Stimulated activated CD8-positive, alpha-beta memory T cell treated with anti-CD3 and anti-CD28 coated beads, Interleukin-2, amount 100 ng/mL, for 1 hour (primary cell): ENCODE measurements at places on chromosomes 3 and 15.

- DNase-seq, result peak; percentile 6
These were observed 123.7 kb downstream of the RBPMS2 start for GRCh38 chr15:64651601-64652191.

GRCh38 chr3:169094204-169094603 is 569.3 kb downstream of the MECOM start:
- DNase-seq, result no peak

DNA sequence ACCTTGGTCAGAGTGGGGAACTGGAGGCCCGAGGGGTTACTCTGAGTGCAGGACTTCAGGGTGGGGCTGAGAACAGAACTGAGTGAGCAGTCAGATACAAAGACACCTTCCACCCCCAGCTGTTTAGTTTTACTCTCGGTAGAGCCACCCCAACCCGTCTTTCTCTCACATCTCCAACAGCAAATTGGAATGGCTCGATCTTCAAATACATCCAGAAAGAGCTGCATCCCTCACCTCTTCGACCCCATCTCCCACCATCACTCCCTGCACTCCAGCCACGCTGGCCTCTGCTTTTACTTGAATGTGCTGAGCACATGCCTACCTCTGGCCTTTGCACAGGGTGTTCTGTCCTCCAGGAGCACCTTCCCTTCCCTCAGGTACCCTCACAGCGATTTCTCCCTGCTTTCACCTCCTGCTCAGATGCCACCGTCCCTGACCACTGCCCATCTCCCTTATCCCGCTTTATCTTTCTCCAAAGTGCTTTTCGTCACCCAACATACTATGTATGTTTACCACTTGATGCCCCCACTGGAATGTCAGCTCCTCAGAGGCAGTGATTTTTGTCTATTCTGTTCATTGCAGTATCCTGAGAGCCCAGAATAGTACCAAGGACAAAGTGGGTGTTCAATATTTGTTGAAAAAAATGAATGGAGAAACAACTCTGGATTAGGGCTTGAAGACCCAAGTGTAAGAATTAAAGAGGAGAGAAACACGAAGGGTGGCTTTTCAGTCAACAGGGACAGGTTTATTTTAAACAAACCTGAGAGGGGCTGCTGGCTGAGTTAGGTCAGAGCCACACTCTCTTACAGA is 4.4 kb downstream of the CHCHD4 start:
- no peak for DNase-seq

- DNase-seq, result no peak
These were observed 464.3 kb upstream of the AGTR1 start for GRCh38 chr3:148233403-148233802.

DNA sequence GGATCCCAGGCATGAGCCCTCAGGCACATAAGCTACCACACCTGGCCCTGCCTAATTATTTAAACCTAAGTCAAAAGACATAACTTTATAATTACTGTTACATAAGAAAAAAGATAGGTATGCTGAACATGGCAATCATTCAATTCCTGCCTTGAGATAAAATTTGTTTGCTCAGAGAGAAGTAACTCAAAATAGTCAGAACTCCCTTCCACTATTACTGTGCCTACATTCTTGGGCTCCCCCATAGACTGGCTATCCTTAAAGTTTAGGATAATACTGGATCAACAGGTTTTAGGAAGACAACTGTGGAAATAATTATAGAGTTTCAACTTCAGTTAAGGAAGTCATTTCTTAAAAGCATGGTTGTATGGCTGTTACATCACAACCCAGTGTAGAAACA is 9.9 kb downstream of the WDR53 start:
- no peak for DNase-seq

DNA sequence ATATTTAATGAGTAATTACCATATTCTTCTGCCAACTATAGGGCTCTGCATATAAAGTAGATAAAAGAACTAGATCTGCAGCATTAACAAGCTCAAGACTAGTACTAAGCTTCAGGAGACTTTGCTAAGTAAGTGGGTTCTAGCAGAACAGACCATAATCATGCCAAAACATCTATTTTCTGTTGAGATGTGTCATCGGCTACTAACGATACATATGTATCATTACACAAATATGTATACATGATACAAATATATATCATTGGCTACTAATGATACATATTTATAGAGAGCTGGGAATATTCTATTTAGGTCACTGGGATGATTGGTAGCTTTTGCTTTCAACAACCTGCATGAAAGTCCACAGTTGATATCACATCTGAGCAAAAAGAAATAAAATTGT is 185.8 kb upstream of the DCBLD2 start:
- DNase-seq, result no peak

DNA sequence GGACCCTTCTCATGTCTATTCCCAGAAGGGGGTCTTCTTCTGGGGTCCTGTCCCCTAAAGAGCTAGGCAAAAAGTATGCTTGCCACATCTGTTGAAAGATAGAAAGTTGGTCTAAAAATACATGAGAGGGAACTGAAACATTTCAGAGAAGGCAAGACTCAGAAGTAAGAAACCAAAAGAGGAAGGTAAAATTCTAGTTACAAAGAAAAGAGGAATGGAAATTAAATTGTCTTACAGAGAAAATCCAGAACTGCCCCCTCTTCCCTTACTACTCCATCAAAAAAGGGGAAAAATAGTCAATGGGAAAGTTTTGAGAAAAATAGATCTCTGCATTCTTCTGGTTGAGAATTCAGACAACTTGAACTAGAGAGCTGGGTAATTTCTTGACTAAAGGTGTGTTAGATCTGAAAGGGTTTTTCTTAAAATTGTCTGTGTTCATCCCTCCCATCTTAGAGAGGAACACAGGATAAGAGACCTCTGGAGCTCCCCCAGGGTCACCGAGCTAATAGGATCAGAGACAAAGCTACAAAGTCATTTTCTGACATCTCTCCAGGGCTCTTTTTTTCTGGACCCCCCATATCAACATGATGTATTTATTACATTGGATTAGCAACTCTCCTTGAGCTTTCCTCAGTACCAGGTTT is 32.3 kb upstream of the CCR2 start:
- DNase-seq, result no peak
